ENCODE measurements at places on chromosomes 2 and 18.

DNA sequence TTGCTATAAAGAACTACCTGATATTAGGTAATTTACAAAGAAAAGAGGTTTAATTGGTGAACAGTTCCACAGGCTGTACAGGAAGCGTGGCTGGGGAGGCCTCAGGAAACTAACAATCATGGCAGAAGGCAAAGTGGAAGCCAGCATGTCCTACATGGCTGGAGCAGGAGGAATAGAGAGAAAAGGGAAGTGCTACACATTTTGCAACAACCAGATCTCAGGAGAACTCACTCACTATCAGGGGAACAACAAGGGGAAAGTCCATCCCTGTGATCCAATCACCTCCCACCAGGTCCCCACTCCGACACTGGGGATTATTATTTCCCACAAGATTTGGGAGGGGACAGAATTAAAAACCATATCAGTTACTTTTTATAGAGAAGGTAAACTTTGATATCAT is 273.5 kb upstream of the MMADHC start:
- no peak for DNase-seq

GRCh38 chr18:46418663-46419260 is 238.3 kb downstream of the LOXHD1 start:
- no peak for DNase-seq

GRCh38 chr2:43989545-43989944 is 6.2 kb downstream of the LRPPRC start:
- DNase-seq = no peak

DNA sequence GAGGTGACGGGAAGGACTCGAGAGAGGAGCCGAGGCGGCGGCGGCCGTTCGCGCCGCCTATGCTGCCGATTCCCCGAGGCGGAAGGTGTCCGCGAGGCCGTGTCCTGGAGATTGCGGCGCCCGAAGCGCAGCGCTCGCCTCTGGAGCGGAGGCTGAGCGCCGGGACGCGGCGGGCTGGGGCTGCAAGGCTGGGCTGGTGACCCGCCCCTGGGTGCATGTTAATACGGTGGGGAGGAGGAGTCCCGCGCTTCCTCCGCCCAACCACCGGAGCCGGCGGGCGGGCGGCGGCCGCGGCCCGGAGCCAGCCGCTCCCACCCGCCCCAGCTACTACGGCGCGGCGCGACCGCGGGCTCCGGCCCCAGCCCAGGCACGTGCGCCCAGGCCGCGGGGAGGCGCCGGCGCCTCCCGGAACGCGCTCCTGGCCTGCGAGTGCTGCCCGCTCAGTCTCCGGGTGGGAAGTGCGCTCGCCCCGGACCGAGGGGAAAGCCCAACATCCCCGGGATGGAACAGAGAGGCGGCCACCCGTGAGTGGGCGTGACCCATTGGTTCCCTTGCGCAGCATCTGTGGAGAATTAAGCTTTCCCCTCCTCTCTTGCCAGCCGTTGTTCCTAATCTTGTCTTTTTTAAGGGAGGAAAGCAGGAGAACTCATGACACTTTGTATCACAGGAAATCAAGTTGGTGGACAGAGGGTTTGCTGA is at the start of gene DLGAP1:
Gene DLGAP1, minus strand, starts transcription at position 195 of the 699 bp plus-strand sequence.
- DNase-seq = no peak

DNA sequence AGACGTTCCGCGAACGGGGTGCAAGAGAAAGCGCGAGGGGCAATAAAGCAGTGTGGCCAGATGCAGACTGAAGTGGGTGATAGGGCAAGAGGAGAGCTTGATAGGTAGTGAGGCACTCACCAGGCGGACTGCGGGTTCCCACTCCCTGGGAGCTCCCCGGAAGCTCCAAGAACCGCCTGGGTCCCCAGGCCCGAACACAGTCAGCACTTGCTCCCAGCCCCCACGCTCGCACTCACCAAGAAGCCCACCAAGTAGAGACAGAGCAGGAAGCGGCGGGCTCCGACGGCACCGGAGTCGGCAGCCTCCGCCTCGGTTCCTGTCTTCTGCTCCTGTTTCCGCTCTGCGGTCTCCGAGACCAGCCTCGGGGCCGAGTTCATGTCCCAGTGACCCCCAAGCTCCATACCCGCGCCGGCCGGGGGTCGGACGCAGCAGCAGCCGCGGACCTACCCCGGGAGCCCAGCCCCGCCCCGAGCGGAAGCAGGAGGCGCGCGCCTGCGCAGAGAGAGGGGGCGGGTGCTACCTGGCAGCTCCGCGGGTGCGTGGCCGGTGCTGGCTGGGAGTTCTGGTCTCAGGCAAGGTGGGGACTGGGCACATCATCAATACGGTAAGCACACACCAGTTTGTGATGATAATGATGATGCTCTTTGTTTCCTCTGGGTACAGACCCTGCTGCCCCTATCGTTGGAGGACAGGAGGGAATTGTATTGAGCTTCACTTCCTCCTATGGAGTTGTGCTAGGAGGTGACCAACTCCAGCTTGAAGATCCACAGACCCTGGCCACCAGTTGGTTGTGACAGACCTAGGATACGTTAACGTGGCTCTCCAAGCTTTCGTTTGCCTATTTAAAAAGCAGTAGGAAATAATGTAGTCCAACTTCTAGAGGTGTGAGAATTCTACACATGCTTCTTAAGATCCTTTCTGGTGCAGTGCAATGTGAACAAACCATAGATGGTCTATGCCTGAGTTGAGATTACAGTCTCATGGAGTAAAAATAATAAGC is 25.1 kb upstream of the TMEM182 start:
- DNase-seq = peak; percentile 86

DNA sequence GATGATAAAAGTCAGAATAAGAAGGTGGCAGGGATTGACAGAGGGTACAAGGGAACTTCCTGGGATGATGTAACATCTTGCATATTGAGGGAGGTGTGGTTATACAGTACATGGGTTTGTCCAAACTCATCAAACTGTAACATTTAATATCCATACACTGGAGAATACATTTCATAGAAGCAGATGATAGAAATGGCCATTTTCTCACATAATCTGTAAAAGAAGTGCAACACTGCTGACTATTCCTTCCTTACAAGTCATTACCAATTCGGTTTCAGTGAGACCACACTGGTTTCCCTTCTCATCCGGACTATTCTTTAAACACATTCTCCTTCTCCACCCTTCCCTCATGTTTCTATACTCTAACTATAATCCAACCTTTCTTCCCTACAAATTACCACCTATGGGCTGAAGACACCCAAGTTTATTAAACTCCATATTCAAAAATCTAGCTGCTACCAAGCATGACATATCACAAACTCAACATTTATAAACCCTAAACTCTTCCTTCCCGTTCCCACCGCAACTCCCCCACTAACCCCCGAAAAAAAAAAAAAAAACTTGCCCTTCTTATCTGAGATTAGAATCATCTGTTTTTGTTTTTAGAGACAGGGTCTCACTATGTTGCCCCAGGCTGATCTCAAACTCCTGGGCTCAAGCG is 1.6 kb downstream of the COX7A2L start:
- DNase-seq = no peak

- no peak for DNase-seq
Observed at GRCh38 chr2:171086352-171087290, 74.1 kb downstream of the TLK1 start.

- no peak for DNase-seq
Observed at GRCh38 chr2:222883420-222883819, 22.6 kb downstream of the ACSL3 start.

GRCh38 chr18:55439056-55439455 is 148.9 kb downstream of the TCF4 start:
- DNase-seq = no peak

DNA sequence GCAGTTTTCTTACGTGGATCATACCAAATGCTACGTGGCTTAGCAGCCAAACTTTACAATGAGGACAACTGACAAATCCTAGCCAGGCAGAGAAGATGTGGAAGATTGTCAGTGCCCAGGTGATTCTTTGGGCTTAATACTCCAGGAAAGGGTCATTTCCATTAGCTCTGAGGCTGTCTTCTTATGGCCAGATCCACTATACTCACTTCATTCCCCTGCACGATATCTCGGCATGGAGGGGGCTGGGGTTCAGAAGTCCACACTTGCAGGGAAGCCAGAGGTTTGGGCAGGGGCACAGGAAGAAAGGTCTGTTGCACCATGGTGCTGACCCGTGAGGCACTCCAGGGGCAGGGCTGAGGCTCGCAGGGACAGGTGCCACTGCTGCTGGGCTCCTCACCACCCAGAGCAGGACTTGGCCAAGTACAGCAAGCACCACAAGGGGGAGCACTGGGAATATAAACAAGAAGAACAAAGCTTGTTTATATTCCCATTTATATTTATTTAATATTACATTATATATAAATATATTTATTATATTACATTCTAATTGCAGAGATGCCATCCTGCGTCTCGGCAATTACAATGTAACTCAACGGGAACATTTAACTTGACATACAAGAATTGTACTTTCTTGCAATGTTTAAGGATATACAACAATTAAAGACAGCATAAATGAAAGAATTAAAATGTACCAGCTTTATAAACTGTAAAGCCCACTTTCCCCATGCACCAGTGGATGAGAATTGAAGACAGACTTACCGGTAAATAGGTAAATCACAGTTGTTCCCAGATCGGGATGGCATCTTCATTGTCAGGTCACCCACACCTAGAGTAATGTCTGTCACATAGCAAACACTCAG is 27.2 kb downstream of the CLUL1 start:
- DNase-seq = peak; percentile 5

- DNase-seq = no peak
Observed at GRCh38 chr2:164625378-164625971, 4.2 kb upstream of the GRB14 start.

DNA sequence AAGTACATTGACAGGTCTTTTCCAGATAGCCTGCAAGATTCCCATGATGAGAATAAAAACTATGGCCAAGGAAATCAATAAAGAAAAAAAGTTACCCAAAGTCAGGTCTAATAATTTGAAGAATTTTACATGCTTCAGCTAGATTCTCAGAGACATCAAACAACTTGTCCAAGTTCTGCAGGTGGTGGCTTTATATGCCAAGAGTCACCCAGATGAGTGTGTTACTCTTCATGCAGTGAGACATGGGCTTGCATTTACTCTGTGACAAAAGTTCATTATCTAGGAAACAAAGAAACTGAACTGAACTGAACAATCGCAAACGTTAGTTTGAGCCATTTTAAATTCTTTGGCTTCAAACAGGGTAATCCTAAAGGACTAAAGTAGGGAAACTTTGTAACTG is 548.5 kb upstream of the SYT4 start:
- no peak for DNase-seq
